ENCODE measurements at places on chromosomes 16 and 17. TPM values are rescaled to one million over a fixed set of nuclear protein-coding genes. Genes with fewer than 3 reads are reported as not detected.

MARVELD3 gene
- 0.16 TPM for polyA plus RNA-seq

ENO3 gene
- 13.5 TPM for polyA plus RNA-seq

SCGB1C2 gene
- 0.43 TPM for polyA plus RNA-seq

SUPT4H1 gene
- polyA plus RNA-seq: 91.4 TPM

FBXL19 gene
- 9.1 TPM for polyA plus RNA-seq

DBNDD1 gene
- polyA plus RNA-seq: 0.56 TPM

VMO1 gene
- polyA plus RNA-seq: 2.1 TPM

TEX14 gene
- polyA plus RNA-seq: 0.05 TPM

AHSP gene
- 0.28 TPM for polyA plus RNA-seq

RIPOR1 gene
- 61.1 TPM for polyA plus RNA-seq

TNFRSF12A gene
- 149 TPM for polyA plus RNA-seq

TBX4 gene
- polyA plus RNA-seq: 0.06 TPM

RAC3 gene
- polyA plus RNA-seq: 17.0 TPM

HID1 gene
- polyA plus RNA-seq: 98.5 TPM

PPM1E gene
- polyA plus RNA-seq: 0.03 TPM

ULK2 gene
- polyA plus RNA-seq: 7.4 TPM

ZNF423 gene
- 8.7 TPM for polyA plus RNA-seq

ABCC6 gene
- 9.0 TPM for polyA plus RNA-seq

GIT1 gene
- 14.6 TPM for polyA plus RNA-seq

RPS6KB1 gene
- 11.1 TPM for polyA plus RNA-seq

NACA2 gene
- 0.13 TPM for polyA plus RNA-seq

RAD51C gene
- 16.6 TPM for polyA plus RNA-seq

FAM20A gene
- 2.1 TPM for polyA plus RNA-seq

DRC3 gene
- 3.1 TPM for polyA plus RNA-seq

ENPP7 gene
- polyA plus RNA-seq: not detected

TMEM204 gene
- polyA plus RNA-seq: 15.1 TPM

CAPNS2 gene
- polyA plus RNA-seq: not detected

SLC5A11 gene
- polyA plus RNA-seq: not detected

KRT20 gene
- polyA plus RNA-seq: 6.9 TPM

SDK2 gene
- polyA plus RNA-seq: 0.08 TPM

CDT1 gene
- 2.6 TPM for polyA plus RNA-seq

TBC1D3D gene
- polyA plus RNA-seq: 0.95 TPM

PPY gene
- 89.3 TPM for polyA plus RNA-seq

KREMEN2 gene
- 0.22 TPM for polyA plus RNA-seq

AXIN2 gene
- 7.5 TPM for polyA plus RNA-seq

IRF8 gene
- 10.3 TPM for polyA plus RNA-seq

TEKT5 gene
- 0.10 TPM for polyA plus RNA-seq

C17orf107 gene
- polyA plus RNA-seq: 2.9 TPM

EFCAB5 gene
- polyA plus RNA-seq: 0.07 TPM

TNS4 gene
- not detected for polyA plus RNA-seq

CFAP52 gene
- polyA plus RNA-seq: 0.22 TPM

TELO2 gene
- polyA plus RNA-seq: 39.2 TPM

PRSS8 gene
- 159 TPM for polyA plus RNA-seq

PRPSAP2 gene
- polyA plus RNA-seq: 14.1 TPM

SMG1 gene
- polyA plus RNA-seq: 8.0 TPM
